Stomach (tissue), 19 donors: ENCODE measurements at places on chromosomes 6 and 20.

DNA sequence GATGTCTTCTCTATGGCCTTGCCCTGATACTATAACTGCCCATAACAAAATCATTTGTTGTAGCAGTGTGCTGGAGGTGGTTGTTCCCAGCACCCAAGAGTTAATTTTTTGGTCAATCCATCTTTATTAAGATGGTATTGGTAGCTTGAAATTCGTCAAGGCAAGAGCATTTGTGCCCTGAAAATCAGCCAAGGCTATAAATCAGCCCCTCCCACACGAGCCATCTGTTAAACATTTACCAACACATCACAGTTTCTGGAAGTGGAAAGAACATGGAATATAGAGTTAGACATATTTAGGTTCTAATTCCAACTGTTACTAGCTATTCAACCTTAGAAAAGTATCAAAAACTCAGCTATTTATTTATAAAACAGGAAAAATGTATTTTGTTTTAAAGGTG is 888.4 kb upstream of the GJE1 start:
- DNase-seq, result no peak

GRCh38 chr6:148874698-148875293 is 128.0 kb downstream of the UST start:
- no peak for DNase-seq

DNA sequence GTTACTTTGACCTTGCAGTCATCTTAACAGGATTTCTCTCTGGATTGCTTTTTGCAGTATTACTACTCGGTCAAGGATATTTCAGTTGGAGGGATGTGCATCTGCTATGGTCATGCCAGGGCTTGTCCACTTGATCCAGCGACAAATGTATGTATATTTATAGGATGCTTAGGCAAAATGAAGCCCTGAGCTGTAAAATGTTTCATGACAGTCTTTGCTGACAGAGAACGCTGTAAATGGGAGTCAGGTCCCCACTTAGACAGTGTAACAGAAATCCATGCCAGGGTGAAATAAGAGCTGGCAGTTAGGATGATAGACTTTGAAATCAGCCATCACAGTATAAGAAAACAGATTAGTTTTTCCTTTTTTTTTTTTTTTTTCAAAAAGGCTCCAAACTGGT is 264.0 kb downstream of the LAMA2 start:
- DNase-seq, result no peak

- no peak for DNase-seq
Measured at GRCh38 chr20:2921506-2921905, 48.2 kb downstream of the PTPRA start.

GRCh38 chr20:32621891-32622584 is 36.9 kb upstream of the NOL4L start:
- no peak for DNase-seq

DNA sequence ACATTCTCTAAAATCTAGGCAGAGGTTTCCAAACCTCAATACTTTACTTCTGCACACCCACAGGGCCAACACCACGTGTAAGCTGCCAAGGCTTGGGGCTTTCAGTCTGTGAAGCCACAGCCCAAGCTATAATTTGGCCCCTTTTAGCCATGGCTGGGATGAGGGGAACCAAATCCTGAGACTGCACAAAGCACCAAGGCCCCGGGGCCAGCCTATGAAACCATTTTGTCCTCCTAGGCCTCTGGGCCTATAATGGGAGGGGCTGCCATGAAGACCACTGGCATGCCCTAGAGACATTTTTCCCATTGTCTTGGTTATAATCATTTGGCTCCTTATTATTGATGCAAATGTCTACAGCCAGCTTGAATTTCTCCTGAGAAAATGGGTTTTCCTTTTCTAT is 513.0 kb upstream of the ADGRB3 start:
- DNase-seq, result no peak

- DNase-seq, result no peak
Measured at GRCh38 chr6:72691249-72691648, 69.4 kb downstream of the KCNQ5 start.
